ENCODE measurements at places on chromosomes 11 and 22.
A peak's percentile ranks its signal among the peaks of the same experiment; 100 is the strongest.

DNA sequence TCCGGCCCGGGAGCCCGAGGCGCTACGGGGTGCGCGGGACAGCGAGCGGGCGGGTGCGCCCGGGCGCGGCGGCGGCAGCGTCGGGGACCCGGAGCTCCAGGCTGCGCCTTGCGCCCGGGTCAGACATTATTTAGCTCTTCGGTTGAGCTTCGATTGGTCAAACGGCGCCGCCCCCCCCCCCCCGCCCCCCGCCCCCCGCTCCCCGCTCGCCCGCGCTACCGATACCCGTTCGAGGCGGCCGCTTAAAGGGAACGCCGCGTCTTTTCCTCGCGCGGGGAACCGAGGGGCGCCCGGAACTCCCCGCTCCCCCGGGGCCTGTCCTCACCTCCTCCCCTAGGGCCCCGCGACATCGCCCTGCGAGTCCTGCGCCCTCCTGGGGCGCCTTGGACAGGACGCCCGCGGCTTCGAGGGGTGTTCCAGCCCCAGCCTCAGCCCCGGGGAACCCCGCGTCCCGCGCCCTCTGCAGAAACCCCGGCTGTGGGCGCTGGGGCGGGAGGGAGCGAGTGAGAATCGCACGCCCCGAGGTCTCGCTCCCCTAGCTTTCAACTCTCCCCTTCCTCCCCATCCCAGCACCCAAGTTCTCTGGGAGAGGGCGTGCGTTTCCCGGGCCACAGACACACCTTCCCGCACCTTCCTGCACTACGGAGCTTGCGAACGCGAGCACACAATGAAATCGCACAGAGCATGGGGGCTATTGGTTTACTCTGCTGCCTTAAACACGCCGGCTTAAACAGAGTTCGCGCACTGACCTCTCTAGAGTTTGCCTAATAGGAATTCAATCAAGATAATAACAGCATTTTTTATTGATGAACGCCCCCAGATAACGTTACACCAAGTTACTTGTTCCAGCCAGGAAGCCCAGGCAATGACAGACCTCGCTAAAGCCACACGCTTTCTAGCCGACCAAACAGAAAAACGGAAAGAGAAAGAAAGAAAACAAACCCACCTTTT lies at the start of gene BDNF:
Gene BDNF (minus strand): TSS at position 105 of the 951 bp plus-strand sequence. CDS start 41,891 bp downstream, outside the sequence.
- DNase-seq = peak; percentile 19

GRCh38 chr22:49664371-49664881 lies 163.2 kb downstream of the BRD1 start:
- no peak for DNase-seq

DNA sequence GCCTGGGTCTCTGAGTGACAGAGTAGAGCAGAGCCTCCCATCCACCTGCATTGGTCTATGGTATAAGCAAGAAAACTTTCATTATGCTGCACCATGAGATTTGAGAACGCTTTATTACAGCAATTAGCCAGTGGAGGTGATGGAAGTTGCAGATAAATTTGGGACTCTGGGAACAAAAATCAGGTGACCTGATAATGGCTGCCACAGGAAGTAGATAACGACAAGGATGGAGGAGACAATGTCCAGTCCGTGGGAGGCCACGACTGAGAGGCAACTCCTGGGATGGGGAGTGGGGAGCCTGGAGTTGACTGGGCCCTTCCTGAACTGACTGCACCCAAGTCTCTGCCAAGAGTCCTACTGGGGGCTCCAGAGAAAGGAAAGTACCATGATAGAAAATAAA lies 4.7 kb downstream of the MRGPRD start:
- no peak for DNase-seq

DNA sequence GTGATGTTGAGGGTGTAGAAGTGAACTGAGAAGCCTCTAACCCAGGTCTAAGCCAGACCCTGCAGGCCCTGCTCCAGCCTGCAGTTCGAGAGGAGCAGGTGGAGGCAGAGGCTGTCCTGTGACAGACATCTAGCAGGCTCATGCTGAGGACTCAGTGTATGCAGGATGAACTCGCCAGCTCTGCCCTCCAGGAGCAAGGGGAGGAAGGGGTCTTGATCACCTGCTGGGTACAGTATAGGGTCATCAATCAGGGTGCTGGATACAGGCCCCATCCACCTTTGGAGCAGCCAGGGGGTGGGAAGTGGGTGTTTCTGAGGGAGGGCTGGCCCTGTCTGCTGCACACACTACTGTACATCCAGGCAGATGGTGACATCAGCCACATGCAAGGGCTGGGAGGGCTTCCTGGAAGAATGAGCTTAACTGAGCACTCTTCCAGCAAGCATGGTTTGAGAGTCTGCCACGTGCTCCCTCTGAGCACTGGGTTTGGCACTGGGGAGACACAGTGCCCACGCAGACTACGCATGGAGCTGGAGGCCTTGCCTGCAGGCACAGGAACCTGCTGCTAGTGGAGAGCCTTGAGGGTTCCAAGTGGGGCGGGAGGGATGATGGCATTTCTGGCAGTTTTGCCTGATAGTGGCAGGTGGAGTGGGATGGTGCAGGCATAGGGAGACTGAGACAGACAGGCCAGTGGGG lies 9.2 kb downstream of the MAPK8IP1 start:
- no peak for DNase-seq

- no peak for DNase-seq
These were observed 189.8 kb downstream of the CADM1 start for GRCh38 chr11:115314330-115314920.

- DNase-seq = no peak
These were observed 2.0 kb upstream of the KDELR3 start for GRCh38 chr22:38465673-38466490.

DNA sequence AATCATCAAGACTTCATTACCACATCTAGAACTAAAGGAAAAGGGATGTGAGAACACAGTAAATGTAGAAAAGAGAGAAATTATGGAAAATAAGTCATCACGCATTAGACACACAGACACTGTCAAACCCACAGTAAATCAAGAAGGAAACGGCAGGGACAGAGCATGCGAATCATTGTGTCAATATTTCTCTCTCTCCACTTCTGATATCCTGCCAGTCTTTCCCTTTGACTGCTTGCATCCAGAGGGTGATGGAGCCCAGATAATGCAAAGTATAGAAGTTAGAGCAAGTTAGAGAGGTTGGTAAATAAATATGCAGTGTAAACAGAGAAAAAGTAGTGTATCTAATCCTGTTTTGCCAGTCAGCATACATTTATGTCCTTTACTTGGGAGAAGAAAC lies 706.8 kb upstream of the ANO3 start:
- DNase-seq = no peak

DNA sequence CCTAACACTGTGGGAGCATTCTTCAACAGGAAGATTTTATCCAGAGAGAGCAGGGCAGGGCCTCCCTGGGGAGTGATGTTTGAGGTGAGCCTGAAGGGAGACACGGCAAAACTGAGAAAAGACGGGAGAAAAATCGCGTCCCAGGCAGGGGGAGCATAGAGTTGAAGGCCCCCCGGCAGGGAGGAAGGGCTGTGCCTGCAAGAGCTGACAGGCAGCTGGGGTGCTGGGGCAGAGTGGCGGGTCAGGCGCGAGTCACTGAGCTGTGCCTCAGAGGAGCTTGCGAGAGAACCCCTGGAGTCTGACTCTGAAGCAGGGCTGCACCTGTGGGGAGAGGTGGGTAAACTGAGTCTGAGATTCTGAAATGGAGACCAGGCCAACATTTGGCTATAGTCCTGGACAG lies 14.8 kb downstream of the PKNOX2 start:
- no peak for DNase-seq

DNA sequence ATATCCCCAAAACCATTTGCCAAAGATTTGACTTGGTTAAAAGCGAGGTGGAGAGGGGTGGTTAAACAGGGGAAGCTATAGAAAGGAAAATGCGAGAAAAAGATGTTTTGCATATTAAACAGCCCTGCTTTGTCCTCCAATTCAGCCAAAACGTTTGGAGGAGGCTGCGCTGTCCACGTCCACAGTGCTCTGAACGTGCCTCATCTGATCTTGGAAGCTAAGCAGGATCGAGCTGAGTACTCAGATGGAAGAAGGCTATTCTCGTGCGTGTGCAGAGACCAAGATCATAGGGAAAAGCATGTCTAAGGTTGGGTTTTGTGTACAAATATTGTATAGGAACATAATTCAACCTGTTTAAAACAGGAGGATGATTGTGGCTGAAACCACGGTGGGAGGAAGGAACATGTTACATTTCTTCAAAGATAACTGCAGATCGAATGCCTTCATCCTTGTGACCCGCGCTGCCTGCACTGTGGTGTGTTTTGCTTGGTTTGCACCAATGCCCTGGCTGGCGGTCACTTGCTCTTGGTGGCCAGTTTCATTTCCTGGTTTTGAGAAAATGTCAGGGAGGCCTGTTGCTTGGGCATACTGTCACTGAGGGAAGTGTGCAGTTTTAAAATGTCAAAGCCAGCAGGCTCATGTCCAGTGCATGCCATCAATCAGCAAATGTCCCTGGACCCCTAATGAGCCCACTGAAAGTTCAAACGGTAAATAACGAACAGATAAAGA lies 40.4 kb downstream of the FLI1 start:
- peak; percentile 51 for DNase-seq

DNA sequence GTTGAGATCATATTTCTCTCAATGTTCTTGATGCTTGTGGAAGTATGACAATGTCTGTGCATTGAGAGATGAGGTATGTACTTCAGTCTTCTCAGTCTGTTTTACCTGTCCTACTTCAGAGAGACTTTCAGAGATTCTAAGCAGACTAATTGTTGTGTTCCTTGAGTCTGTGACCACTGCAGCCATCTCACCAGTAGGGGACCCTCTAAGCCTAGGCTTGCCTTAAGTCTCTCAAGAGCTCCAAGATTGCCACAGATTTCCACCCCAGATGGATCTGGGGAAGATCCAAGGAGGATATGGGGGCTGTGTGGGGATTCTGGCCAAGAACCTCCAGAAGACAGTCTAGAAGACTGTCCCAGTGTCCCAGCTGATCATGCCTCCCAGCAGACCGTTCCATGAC lies 179.9 kb upstream of the PLET1 start:
- no peak for DNase-seq

GRCh38 chr11:118641397-118642019 lies 34.1 kb downstream of the PHLDB1 start:
- DNase-seq = no peak

- no peak for DNase-seq
These were observed 29.8 kb upstream of the SLC25A1 start for GRCh38 chr22:19208287-19208847.

DNA sequence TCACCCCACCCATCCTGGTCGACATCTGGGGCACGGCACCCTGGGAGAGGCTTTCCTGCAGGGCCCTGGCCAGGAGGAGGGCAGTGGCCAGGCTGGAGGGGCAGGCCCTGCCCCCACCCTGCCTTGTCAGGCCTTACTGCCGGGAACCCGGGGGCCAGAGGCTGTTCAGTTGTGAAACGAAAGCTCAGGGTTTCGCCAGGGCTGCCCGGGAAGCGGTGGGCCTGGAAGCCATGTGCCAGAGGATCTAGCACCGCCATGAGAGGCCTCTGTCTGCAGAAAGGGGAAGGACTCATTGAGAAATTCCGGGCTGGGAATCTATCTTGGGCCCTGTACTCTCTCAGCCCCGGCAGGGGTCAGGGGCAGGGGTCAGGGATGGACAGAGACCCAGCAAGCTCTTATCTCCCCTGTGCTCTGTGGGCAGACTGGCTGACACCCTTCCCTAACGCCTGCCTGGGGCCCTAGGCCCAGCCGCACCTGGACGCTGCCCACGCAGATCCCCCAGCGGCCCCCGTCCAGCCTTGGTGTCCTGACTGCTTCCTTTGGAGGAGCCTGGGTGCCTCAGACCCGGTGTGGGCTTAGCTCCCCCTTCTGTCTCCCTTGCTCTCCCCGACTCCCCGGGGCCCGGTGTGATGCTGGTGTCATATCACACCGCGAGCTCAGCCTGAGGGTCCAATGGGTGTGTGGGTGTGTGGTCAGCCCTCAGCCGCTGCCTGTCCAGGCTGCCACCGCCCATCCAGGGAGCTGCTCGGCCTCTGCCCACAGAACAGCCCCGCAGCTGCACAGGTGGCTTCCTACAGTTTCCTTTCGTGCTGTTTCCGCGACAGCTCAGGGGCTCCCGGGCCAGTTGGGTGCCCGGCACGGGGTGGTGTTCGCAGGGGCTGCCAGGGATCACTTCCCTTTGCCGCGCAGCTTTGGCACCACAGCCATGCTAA lies 6.5 kb downstream of the PIM3 start:
- DNase-seq = peak; percentile 48

DNA sequence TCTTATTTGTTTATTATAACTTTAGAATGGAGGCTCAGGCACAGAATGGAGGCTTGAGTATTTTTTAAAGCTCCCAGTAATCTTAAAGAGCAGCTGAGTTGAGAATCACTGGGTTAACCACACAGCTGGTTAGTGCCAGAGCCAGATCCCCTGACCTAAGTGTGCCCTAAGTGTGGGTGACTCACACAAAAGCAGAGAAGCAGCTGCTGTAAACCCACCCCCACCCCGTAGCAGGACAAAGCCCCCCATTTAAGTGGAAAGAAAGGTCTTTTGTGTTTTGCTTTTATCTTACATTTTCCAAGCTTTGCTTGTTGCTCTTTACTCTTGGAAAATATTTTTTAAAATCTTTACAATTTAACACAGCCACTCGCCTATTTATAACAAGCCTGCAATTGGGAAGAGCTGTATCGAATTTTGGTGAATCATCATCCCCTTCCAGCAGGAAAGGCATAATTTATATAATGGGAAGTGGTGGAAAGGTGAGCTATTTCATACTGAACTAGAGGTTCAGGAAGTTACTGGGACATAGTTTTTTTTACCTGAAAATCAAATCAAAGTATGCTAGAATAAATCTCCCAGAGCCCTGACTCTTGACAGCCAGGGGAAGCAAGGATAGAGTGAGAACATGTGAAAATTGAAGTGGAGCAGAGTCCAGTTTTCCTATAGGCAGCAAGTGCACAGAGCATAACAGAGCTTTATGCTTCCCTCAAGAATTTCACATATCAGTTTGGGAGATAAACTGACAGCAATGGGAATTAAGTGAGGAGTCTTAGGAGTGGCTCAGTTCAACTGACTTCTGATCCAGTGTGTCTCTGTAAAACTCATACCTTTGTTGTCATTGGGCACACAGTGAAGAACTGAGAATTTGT lies 405.7 kb downstream of the AASDHPPT start:
- DNase-seq = no peak

- DNase-seq = no peak
These were observed 574.3 kb downstream of the NTM start for GRCh38 chr11:131944736-131945135.

DNA sequence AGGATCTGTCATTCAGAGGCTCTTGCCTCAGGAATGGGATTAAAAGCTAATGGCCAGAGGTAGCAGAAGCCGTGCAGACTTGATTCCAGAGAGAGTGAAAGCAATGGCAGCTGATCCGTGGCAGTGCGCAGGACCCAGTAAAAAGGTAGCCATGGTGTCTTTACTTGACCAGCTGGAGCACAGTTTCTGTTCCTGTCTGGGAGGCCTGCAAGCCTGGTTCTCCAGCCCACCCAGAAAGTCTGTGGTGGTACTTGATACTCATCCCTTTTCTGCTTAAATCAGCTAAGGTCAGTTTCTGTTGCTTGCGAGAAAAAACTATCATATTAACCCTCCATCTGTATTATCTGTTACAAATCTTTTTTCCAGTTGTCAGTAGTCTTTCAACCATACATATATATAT lies 86.7 kb downstream of the RPS6KA4 start:
- no peak for DNase-seq

All from activated CD4-positive, alpha-beta T cell treated with anti-CD3 and anti-CD28 coated beads for 36 hours (primary cell).